ENCODE measurements at places on chromosomes 7 and 10.

DNA sequence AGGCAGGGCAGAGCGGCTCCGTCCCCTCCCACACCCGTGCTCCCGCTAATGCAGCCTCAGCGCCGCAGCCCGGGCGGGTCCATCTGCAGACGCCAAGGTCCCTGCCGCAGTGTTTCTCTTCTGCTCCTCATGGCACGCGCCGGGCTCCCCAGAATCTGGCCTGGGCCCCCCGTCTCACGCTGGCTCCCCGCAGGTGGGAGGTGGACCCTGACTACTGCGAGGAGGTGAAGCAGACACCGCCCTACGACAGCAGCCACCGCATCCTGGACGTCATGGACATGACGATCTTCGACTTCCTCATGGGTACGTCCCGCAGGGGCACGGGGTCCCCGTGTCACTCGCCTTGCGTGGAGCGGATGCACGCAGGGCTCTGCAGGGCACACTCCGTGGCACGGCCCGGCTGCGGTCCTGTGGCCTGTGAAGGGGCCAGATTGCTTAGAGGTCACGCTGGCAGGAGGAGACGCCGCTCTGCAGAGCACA is 33.5 kb upstream of the FOXL3 start:
- DNase-seq = no peak

GRCh38 chr7:135459076-135459475 is 50.8 kb downstream of the CNOT4 start:
- DNase-seq = no peak

DNA sequence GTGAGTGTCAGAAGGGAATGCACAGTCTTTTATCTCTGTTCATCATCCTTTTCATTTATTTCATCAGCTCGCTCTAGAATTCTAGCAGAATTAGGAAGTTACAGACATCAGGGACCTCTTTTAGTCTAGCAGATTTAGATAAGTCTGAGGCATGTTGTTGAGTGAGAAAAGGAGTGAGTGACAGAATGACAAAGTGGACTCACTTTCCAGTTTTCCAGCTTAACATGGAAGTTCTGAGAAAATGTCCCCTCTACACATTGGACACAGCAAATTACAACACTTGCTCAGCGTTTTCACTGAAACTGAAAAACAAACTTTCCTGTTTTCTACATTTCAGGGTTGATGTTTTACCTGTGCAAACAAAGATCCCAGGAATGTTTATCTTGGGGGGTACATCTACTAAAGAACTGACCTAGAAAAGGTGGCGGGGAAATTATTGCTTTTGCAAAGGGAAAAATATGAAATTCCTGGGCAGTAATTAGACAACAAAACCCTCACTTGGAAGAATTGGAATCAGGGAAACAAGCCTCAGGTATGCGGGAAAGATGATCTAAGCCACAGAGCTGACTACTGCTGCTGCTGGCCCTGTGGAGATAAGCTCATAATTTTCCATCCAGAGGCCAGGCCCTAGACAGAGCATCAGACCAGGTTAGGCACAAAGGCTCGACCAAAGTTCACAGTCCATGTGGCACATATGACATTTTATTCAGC is 14.6 kb upstream of the CYP3A5 start:
- DNase-seq = no peak

- DNase-seq = no peak
Observed at GRCh38 chr10:131314148-131314547, 2.6 kb upstream of the TCERG1L start.

DNA sequence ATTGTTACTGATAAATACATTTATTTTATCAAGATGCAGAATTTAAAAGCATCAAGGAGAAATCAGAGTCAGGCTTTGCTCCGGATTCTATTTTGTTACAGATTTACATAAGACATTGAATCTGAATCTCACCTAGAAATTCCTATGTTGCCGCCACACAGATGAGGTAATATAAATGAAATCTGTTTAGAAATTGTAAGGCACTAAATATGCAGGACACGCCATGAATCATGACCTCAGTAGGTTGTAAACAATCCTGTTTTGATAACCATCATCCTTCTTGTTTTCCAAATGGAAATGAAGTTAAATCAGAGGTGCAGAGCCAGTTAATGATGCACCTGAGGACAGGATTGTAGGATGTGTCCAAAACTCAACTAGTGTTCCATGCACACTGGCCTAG is 778.0 kb downstream of the MAGI2 start:
- DNase-seq = no peak

- DNase-seq = no peak
Observed at GRCh38 chr7:41467596-41467995, 235.3 kb downstream of the INHBA start.

- no peak for DNase-seq
Observed at GRCh38 chr7:158003441-158004122, 584.0 kb downstream of the PTPRN2 start.

DNA sequence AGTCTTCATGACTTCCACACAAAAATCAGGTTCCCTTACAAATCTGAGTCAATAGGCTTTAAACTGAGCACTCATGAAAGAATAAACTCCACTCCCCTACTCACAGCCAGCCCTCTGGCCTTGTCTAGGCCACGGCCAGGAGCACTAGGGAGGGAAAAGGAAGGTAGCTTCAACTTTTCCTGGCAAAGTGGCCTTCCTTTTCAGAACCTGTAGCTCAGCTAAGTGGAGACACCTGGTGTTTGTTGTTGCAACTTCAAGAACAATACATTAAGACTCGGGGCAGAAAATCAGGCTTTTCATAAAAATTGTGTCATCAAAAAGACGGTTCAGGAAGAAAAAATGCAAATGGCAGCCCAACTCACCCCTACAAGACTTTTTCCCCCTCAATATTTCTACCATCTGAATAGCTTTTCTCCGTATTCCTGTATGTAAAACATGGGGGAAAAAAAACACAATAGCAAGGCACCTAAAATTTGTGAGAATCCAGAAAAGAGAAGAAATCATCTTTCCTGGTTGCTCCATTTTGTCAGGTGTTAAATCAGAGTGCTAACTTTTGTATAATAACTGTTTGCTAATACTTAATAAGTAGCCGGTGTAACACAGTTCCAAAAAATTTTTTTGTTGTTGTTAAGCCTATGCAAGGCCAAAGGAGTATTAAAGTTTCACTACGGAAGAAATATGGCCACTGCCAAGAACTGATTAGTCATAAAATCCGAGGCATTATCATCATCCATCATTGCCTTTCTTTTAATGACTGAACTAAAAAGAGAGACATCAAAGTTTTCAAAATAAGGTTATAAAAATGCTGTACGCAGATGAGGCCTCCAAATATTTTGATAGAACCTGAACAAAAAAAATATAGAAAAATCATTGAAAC is 66.2 kb upstream of the ARID5B start:
- peak; percentile 43 for DNase-seq
